NCI-H2227 treated with DMSO at 0.1 percent for 48 hours (cell line): ENCODE measurements at places on chromosomes 16 and 17.

GRCh38 chr16:2198283-2198682 is 1.9 kb upstream of the CASKIN1 start:
- no peak for DNase-seq

GRCh38 chr16:66130296-66130905 is 236.1 kb upstream of the CDH5 start:
- DNase-seq: no peak

DNA sequence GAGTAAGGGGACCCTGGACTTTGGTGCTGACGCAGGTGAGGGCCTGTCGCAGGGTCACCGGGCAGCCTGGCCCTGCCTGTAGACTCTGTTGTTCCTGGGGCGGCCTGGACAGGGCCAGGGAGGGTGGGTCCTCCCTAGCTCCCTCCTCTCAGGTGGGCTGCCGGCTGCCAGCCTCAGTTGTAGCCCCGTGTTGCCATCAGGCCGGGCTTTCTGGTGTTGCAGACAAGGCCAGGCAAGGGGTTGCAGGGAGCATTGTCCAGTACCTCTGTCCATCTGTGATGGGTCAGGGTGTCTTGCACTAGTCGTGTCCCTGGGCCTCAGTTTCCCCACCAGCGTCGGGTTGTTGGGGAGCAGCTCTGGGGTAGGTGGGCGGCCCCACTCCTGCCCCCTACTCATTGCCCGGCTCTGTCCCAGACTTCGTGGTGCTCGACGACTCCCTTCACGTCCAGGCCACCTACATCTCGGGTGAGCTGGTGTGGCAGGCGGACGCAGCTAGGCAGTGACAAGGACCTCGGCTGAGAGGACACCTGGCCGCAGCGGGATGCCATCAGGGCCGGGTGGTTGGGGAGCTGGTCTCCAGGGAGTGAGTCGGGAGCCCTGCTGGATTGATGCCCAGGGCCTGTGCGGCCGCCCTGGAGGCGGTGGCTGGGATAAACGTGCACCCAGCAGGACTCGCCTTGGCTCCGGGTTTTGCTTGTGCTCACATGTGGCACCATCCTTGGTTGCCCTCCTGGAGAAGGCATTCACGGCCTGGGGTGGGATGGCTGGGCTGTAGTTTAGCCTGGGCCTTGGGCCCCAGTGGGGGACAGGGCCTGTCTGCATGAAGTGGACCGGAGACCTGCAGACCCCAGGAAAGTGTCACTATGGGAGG is 1.9 kb downstream of the CEMP1 start:
- no peak for DNase-seq

DNA sequence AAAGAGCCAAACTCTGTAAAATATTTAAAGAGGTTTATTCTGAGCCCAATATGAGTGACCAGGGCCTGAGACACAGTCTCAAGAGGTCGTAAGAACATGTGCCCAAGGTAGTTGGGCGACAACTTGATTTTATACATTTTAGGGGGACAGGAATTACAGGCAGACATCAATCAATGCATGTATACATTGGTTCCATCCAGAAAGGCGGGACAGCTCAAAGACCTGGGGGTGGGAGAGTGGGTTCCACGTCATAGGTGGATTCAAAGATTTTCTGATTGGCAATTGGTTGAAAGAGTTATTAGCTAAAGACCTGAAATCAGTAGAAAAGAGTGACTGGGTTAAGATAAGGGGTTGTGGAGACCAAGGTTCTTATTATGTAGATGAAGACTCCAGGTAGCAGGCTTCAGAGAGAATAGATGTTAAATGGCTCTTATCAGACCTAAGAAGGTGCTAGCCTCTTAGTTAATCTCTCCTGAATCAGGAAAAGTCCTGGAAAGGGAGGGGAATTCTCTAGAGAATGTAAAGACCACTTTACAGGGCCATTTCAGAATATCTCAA is 32.4 kb downstream of the HSBP1 start:
- no peak for DNase-seq

GRCh38 chr17:31787857-31788570 is 71.0 kb downstream of the COPRS start:
- DNase-seq: no peak

DNA sequence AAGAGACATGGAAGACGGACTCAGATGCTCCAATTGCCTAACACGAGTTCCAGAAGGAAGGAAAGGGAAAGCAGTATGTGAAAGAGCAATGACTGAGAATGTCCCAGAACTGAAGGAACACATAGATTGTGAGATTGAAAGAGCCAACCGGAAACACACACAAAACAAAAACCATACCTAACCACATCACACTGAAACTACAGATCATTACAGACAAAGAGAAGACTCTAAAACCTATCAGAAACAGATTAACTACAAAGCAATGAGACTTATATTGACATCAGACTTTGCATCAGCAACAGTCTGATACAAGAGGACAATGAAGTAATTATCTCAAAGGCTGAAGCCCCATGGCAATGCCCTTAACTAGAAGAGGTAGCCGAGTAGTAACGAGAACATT is 45.6 kb upstream of the CLEC18B start:
- DNase-seq: no peak

DNA sequence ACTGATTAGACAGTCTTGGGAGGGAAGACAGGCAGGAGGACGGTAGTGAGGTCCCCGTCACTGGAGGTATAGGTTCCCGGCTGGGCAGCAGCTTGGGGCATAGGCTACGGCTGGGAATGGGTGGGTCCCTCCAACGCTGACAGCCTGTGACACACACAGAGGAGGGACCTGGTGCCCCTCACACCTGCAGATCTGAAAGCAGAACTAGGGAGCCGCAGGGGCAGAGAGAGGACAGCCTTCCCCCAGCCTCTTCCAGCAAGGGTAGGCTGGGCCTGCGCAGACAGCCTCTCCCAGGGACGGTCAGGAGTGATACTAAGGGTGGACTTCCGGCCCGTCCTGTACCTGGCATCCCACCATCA is 2.0 kb downstream of the P2RX1 start:
- no peak for DNase-seq

- no peak for DNase-seq
Measured at GRCh38 chr16:51193879-51194278, 42.8 kb upstream of the SALL1 start.

DNA sequence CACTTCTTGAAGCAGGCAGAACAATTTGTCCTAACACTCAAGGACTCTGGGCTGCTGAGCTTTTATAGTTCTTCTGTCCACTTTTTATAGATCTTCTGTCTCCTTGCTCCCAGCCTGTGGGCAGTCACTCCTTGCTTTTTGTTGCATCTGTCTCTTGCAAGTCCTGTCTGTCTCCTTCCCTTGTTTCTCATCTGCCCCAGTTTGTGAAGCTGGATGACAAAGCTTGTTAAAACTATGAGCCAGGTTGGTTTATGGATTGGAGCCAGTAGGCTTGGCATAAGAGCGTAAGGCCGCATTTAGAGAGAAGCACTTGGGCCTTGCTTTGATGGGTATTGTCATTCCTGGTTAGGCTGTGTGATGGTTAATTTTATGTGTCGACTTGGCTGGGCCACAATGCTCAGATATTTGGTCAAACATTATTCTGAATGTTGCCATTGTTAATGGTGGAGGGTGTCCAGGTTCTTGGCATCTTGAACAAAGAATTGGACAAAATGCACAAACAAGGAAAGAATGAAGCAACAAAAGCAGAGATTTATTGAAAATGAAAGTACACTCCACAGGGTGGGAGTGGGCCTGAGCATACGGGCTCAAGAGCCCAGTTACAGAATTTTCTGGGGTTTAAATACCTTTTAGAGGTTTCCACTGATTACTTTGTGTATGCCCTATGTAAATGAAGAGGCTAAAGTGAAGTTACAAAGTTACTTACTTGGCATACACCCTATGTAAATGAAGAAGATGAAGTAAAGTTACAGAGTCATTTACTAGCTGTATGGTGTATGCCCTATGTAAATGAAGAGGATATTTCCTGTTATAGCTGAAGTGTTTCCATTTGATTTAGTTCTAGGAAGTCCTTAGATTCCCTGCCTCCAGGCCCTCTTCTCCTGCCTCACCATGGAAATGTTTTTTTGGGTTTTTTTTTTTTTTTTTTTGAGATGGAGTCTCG is 8.0 kb upstream of the CPPED1 start:
- DNase-seq: no peak

- no peak for DNase-seq
Measured at GRCh38 chr17:31530391-31530985, 139.0 kb downstream of the RAB11FIP4 start.

GRCh38 chr17:27269201-27269600 is 24.7 kb upstream of the WSB1 start:
- no peak for DNase-seq

DNA sequence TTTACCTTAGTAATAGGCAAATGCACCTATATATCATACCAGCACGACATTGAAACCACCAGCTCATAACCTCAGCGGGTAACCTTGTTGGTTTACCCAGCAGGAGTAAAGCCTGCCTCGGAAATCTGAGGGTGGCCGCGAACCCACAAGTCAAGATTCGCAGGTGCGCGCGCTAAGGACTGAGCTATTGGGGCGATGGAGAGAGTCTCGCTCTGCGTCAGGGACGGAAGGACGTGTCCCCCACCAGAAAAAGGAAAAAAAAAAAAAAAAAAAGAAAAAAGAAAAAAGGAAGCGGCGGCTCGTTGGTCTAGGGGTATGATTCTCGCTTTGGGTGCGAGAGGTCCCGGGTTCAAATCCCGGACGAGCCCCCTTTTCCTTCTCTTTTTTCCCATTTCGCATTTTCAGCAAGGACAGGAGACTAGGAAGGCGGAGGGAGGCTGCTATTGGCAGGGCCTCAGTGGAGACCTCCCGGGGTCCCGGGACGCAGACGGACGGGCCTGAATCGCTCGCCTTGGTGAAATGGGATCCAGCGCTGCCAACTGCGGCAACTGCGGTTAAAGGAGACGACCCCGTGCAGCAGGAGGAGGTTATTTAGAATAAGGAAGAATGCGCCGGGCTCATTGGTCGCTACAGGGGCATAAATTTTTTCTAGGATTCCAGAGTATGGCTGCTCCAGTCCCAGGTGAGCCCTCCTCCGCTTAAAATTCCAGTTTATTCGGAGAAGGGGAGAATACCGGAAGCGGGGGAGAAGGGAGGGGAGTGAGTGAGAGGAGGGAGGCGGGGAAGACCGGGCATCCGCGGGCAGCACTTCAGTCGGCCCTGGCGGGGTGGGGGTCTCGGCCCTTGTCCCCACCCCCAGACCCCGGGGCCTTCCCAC is at the start of gene OR1F1:
Gene OR1F1, plus strand, starts transcription at position 407 of the 877 bp plus-strand sequence.
- DNase-seq: peak; percentile 54

DNA sequence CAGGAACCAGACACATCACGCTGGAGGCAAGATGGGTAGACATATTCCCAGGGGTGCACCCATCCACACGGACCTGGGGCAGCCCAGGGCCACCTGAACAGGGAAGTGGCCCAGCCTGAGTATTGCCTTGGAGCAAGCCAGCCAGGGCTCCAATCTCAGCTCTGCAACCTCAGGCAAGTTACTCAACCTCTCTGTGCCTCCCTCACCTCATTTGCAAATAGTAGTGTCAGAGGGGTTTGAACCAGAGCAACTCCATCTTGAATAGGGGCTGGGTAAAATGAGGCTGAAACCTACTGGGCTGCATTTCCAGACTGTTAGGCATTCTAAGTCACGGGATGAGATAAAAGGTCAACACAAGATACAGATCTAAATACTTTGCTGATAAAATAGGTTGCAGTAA is 35.1 kb upstream of the SNN start:
- DNase-seq: no peak

- DNase-seq: peak; percentile 76
Measured at GRCh38 chr16:85114909-85115567, 2.8 kb upstream of the CIBAR2 start.

DNA sequence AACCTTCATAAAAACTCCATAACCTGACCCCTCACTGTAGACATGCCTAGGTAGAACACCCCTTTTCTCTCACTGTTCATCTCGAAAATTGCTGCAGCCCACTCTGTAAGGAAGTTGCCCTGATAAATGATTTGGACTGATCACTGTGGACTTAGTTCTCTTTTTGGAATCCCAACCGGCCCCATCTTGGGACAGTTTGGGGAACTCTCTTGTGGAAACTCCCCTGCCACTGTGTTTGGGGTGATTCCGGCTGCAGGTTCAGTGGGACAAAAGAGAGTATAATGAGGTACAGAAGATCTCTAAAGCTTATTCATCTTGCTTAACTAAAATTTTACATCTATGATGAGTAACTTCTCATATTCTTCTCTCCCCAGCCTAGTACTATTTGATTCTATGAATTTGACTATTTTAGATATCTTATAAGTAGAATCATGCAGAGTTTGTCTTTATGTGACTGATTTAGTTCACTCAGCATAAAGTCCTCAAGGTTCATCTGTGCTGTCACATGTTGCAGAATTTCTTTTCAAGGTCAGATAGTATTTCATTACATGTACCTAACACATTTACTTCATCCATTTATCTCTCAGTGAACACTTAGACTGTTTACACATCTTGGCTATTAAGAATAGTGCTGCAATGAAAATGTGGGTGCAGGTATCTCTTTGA is 84.9 kb downstream of the ABCA8 start:
- DNase-seq: no peak

GRCh38 chr16:25411396-25412081 is 153.9 kb upstream of the ZKSCAN2 start:
- no peak for DNase-seq

GRCh38 chr16:74591876-74592650 is 14.9 kb downstream of the GLG1 start:
- DNase-seq: no peak

- DNase-seq: no peak
Measured at GRCh38 chr17:35214631-35215273, 20.6 kb upstream of the SLC35G3 start.

GRCh38 chr17:48055531-48056245 is 7.5 kb downstream of the NFE2L1 start:
- no peak for DNase-seq

DNA sequence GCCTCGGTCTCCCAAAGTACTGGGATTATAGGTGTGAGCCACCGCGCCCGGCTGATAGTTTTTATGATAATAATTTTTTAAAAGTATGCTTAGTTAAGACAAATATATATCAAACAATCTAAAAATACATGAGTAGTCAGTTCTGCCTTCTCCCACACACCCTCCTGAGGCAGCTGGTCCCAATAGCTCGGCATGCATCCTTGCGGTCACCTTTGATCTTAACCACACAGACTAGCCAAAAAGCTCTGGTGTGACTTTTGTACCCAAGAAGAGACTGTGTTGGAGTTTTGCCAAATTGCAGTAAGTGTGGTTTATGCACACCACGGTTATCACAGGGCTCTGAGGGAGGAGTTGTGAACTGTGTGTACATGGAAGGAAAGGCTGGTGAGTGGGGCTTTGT is 25.6 kb downstream of the ATP6V0A1 start:
- no peak for DNase-seq

- DNase-seq: no peak
Measured at GRCh38 chr16:55526441-55526840, 17.6 kb downstream of the LPCAT2 start.

GRCh38 chr16:47643323-47644000 is 182.3 kb downstream of the PHKB start:
- peak; percentile 17 for DNase-seq

GRCh38 chr17:81282876-81283275 is 12.2 kb downstream of the SLC38A10 start:
- no peak for DNase-seq

GRCh38 chr17:49727380-49727779 is 19.6 kb upstream of the SLC35B1 start:
- DNase-seq: no peak

DNA sequence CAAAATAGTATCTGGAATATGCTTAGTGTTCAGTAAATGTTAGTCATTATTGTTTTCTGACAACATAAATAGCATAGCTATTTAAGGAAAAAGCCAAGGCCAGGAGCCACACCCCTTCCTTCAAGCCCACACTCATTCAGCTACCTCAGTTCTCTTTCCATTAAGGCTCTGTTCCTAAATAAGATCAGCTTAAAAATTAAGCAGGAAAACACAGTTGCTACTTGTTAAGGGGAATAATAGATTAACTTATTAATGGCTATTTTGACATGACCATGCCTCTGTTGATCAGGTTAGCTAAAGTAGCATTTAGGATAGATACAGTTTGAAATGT is 158.1 kb downstream of the CHD9 start:
- DNase-seq: no peak
